ENCODE measurements at places on chromosomes 16 and 17.

DNA sequence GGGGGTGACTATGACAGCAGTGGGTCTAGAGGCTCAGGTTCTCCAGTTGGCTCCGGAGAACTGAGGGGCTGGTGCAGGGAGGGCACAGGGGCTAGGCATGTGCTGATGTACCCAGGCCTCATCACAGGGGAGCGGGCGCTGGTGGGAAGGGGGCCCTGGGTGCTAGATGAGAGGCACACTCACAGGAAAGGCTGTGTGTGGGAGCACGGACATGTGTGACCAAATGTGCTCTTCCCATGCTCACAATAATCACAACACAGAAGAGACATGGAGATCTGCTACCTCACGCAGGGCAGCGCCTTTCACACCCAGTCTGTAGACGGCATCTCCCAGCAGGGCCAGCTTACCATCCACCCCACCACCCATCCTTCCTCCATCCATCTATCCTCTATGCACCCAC lies 17.4 kb upstream of the RASD1 start:
- H3K36me3 ChIP-seq, result no peaks in the 10 kb centered on the region
- DNase-seq, result no peak
- H3K4me1 ChIP-seq, result no peaks in the 10 kb centered on the region
- H3K4me3 ChIP-seq, result no peak overlapping the region
- H3K27ac ChIP-seq, result no peak overlapping the region

- H3K4me3 ChIP-seq, result no peak overlapping the region
- no peaks in the 10 kb centered on the region for H3K27me3 ChIP-seq
- no peak for DNase-seq
- no peaks in the 10 kb centered on the region for H3K36me3 ChIP-seq
Observed at GRCh38 chr17:31459716-31460115, 68.2 kb downstream of the RAB11FIP4 start.

DNA sequence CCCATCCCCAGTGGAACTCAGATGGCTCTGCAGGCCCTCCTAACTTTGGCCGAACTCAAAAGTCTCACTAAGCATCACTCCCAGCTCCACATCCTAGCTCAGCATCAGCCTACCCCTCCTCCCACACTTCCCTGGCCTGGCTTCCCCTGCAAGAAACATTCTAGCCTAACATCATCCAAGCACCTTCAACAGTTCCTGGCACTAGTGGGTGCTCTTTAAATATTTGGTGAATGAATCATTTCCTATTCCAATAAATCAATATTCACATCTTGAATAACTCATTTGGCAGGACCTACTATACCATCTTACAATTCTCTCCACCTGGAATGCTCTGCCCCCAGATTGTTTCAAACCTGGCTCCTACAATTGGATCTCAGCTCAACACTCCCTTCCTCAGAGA lies 11.0 kb upstream of the BBS2 start:
- no peaks in the 10 kb centered on the region for H3K36me3 ChIP-seq
- no peaks in the 10 kb centered on the region for H3K4me1 ChIP-seq
- H3K27me3 ChIP-seq, result no peaks in the 10 kb centered on the region
- H3K4me3 ChIP-seq, result no peak overlapping the region

GRCh38 chr16:58252716-58253115 lies 42.1 kb downstream of the PRSS54 start:
- H3K4me3 ChIP-seq, result no peak overlapping the region
- H3K27me3 ChIP-seq, result no peaks in the 10 kb centered on the region
- no peak for DNase-seq
- no peaks in the 10 kb centered on the region for H3K36me3 ChIP-seq

GRCh38 chr17:40241252-40241834 lies 22.2 kb downstream of the WIPF2 start:
- H3K4me3 ChIP-seq, result no peak overlapping the region
- no peak for DNase-seq
- no peaks in the 10 kb centered on the region for H3K27me3 ChIP-seq
- H3K27ac ChIP-seq, result no peak overlapping the region
- no peaks in the 10 kb centered on the region for H3K4me1 ChIP-seq
- no peaks in the 10 kb centered on the region for H3K36me3 ChIP-seq

- no peak for DNase-seq
- no peaks in the 10 kb centered on the region for H3K36me3 ChIP-seq
- no peaks in the 10 kb centered on the region for H3K27me3 ChIP-seq
- no peak overlapping the region for H3K27ac ChIP-seq
- H3K4me3 ChIP-seq, result no peak overlapping the region
Observed at GRCh38 chr16:67781565-67781921, 24.8 kb downstream of the RANBP10 start.

DNA sequence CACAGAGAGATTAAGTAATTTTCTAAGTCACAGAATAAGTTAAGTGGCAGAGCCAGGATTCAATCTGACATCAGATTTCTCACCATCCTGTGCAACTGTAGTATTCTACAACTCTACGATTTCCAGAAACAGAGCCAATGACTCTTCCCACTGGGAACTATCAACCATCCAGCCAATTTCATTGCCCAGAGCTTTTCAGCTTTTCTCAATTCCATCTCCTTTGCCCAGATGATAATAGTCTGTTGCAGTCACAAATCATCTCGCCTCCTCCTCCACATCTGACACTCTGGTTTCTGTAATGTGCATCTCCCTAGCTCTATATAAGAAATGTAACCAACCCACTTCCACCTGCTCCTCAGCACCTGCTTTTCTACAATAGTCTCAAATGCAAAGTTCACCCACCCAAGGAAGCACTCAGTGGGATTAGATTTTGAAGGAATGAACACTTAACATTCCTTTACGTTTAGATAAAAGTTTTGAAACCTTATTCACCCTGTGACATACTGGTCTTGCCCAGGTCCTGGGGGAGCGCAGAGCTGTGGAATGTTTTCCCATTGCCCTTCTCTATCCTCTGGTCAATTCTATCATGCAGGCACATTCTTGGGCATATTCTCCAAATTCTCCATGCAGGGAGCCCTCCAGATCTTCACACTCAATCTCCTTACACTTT lies 167.8 kb upstream of the ASIC2 start:
- H3K4me3 ChIP-seq, result no peak overlapping the region
- H3K4me1 ChIP-seq, result no peaks in the 10 kb centered on the region
- DNase-seq, result no peak
- no peaks in the 10 kb centered on the region for H3K36me3 ChIP-seq

DNA sequence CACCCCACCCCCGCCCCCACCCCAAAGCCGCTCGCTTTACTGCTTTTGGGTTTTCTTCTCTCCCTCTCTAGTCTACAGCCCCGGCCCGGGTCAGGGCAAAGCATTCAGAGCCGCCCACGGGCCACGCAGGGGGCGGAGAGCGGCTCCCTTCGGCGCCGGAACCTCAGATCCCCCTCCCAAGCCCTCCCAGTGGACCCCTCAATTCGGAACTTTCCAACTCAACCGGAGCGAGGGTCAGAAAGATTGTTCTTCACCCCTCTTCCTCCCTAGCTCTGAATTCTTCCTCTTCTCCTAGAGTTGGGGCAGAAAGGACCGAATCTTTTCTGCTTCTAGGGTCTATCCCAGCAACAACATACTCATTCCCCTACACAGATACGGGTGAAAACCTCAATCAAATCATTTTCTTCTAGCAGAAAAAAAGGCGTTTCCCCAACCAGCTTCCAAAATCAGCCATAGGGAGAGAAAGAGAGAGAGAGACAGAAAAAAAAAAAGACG lies 1.0 kb downstream of the HOXB2 start:
- peak overlapping the region; percentile 93 for H3K27ac ChIP-seq
- H3K36me3 ChIP-seq, result peaks cover 8% of the 10 kb centered on the region
- H3K27me3 ChIP-seq, result no peaks in the 10 kb centered on the region
- H3K4me1 ChIP-seq, result peaks cover 35% of the 10 kb centered on the region
- peak overlapping the region; percentile 86 for H3K4me3 ChIP-seq

DNA sequence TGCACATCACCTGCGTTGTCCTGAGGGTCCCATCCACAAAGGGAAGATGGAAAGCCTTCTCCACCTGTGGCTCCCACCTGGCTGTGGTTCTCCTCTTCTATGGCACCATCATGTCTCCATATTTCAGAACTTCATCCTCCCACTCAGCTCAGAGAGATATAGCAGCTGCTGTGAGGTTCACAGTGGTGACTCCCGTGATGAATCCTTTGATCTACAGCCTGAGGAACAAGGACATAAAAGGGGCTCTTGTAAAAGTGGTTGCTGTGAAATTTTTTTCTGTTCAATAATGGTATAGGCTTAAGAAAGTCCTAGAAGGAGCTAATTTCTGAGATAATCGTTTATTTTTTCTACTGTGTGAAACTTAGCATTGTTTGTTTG lies 18.7 kb downstream of the ZNF200 start:
- H3K36me3 ChIP-seq, result no peaks in the 10 kb centered on the region
- H3K27ac ChIP-seq, result no peak overlapping the region
- no peaks in the 10 kb centered on the region for H3K27me3 ChIP-seq
- H3K4me1 ChIP-seq, result no peaks in the 10 kb centered on the region

- DNase-seq, result no peak
- peaks cover 97% of the 10 kb centered on the region for H3K27me3 ChIP-seq
- H3K4me3 ChIP-seq, result no peak overlapping the region
- H3K4me1 ChIP-seq, result no peaks in the 10 kb centered on the region
Observed at GRCh38 chr17:48994549-48995303, 2.5 kb upstream of the IGF2BP1 start.

DNA sequence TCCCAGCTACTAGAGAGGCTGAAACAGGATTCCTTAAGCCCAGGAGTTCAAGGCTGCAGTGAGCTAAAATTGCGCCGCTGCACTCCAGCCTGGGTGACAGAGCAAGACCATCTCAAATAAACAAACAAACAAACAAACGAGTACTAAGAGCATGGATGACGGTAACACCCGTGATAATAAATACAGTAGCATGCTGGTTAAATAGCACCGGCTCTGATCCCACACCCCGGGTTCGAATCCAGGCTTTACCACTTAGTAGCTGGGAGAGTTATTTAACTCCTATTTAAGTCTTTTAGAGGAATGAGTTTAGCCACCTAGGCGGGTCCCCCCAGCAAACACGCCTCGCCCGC lies 301 bp upstream of the METTL22 start:
- DNase-seq, result no peak
- peak overlapping the region; percentile 45 for H3K4me3 ChIP-seq
- no peaks in the 10 kb centered on the region for H3K36me3 ChIP-seq
- H3K27ac ChIP-seq, result no peak overlapping the region

DNA sequence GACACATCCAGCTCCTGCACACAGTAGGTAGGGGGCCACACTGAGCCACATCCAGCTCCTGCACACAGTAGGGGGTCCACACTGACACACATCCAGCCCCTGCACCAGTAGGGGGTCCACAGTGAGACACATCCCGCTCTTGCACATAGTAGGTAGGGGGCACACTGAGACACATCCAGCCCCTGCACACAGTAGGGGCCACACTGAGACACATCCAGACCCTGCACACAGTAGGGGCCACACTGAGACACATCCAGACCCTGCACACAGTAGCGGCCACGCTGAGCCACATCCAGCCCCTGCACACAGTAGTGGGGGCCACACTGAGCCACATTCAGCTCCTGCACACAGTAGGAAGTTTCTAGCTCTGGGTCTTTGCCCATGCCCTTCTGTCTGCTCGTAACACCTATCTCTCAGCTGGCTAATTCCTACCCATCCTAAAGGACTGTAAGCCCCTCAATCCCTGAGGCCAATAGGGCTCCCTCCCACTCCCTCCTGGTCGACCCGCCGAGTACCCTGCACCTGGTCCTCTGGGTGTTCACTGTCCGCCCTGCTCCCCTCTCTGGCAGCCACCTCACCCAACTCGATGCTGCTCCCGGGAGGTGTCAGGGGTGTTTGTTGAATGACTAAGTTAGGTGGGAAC lies 9.4 kb upstream of the ATP2A3 start:
- no peak overlapping the region for H3K27ac ChIP-seq
- no peaks in the 10 kb centered on the region for H3K36me3 ChIP-seq
- H3K27me3 ChIP-seq, result no peaks in the 10 kb centered on the region
- H3K4me3 ChIP-seq, result no peak overlapping the region
- no peak for DNase-seq

DNA sequence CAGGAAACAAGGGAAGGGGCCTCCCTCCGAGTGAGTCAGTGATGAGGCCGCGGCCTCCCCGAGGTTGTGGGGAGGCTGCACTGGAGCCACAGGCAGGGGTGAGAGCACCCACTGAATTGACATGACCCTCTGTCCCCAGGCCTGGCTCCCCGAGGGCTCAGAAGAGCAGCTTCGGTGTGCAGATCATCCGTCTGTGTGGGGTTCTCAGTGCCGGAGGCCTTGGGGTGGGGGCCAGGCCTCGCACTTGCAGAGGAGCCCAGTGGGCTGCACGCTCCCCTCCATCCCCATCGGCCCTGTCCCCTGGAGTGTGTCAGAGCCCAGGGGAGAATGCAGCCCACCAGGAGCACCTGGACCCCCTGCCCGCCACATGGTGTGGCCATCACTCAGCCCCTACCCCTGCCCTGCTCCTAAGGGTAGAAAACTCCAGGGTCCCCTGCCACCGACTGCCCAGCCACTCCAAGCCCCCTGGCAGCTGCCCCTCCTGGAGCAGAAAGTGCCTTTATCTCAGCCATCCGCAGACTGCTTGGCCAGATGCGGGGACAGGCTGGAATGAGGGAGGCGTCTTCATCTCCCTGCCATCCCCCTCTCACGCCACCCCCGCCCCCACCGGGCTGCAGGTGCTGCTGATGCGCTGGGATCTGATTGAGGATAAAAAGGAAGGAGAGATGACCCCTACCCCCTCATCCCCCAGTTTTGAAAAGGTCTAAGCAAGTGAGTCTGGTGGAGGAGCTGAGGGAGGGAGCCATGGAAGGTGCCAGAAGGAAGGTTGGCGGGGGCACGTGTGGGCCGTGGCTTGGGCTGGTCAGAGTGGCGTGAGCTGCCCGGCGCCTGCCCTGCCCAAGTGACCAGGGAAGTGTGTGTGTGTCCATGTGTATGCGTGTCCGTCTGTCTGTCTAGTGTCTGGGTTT lies 358.3 kb downstream of the SEC14L1 start:
- no peak overlapping the region for H3K27ac ChIP-seq
- H3K27me3 ChIP-seq, result no peaks in the 10 kb centered on the region
- peak; percentile 50 for DNase-seq
- no peaks in the 10 kb centered on the region for H3K36me3 ChIP-seq
- H3K4me3 ChIP-seq, result no peak overlapping the region

- H3K4me1 ChIP-seq, result no peaks in the 10 kb centered on the region
- peaks cover 30% of the 10 kb centered on the region for H3K36me3 ChIP-seq
- H3K4me3 ChIP-seq, result no peak overlapping the region
- DNase-seq, result no peak
- H3K27me3 ChIP-seq, result no peaks in the 10 kb centered on the region
Observed at GRCh38 chr17:10713318-10713717, 15.9 kb downstream of the ADPRM start.

DNA sequence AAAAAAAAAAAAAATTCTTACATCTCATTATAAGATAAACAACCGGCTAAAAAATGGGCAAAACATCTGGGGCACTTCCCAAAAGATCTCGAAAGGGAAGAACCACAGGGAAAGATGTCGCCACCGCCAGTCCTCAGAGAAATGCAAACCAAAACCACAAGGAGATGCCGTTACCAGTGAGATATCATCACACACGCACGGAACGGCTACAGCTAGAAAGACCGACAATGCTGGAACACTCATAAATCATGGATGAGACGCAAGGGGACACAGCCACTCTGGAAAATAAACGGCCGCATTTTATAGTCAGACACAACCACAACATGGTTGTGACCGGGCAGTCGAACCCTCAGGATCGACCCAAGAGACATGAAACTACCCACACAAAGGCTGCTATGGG lies 24.5 kb downstream of the WDR45B start:
- H3K27me3 ChIP-seq, result no peaks in the 10 kb centered on the region
- H3K36me3 ChIP-seq, result peaks cover 76% of the 10 kb centered on the region
- DNase-seq, result no peak
- no peak overlapping the region for H3K27ac ChIP-seq
